ENCODE measurements at places on chromosomes 12 and 14.

DNA sequence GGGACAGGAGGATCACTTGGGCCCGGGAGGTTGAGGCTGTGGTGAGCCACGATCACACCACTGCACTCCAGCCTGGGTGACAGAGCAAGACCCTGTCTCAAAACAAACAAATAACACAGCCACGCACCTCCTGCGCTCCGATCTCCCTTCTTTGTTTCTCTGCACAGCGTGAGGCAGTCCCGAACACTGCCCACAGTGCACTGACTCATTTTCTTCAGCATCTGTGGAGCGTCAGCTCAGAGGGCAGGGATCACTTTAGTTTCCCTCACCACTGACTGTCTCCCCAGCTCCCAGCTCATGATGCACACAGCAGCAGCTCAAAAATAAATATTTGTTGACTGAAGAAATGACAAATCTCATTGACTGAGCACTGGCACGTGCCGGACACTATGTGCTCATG is 883 bp upstream of the MYL2 start:
- DNase-seq, result no peak

- no peak for DNase-seq
Observed at GRCh38 chr14:78156196-78156595, 14.0 kb upstream of the NRXN3 start.

DNA sequence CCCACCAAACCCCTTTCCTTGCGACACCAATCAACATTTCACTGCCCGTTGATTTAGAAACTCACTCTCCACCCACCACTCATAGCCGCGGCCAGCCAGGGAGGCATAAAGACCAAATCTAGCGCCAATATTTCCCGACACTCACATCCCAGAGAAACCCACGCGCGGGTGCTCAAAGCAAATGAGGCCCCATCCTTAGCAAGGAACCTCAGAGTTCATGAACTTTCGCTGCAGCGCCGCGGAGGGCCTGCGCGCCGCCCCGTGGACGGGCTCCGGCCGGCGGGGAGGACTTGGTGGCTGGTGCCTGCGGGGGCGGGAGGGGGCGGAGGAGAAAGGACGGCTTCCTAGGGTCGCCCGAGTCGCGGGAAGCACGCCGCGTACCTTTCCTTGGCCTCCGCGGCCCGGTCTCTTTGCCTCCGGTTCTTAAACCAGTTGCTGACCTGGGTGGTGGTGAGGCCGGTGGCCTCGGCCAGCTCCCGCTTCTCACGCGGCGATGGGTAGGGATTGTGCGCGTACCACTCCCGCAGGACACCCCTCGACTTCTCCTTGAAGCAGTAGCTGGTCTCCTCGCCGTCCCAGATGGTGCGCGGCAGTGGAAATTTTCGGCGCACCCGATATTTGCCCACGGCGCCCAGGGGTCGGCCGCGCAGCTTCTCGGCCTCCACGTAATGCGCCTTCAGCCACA is 886 bp downstream of the SIX1 start:
- DNase-seq, result no peak

- DNase-seq, result no peak
Observed at GRCh38 chr12:78164154-78164553, 333.5 kb downstream of the NAV3 start.

DNA sequence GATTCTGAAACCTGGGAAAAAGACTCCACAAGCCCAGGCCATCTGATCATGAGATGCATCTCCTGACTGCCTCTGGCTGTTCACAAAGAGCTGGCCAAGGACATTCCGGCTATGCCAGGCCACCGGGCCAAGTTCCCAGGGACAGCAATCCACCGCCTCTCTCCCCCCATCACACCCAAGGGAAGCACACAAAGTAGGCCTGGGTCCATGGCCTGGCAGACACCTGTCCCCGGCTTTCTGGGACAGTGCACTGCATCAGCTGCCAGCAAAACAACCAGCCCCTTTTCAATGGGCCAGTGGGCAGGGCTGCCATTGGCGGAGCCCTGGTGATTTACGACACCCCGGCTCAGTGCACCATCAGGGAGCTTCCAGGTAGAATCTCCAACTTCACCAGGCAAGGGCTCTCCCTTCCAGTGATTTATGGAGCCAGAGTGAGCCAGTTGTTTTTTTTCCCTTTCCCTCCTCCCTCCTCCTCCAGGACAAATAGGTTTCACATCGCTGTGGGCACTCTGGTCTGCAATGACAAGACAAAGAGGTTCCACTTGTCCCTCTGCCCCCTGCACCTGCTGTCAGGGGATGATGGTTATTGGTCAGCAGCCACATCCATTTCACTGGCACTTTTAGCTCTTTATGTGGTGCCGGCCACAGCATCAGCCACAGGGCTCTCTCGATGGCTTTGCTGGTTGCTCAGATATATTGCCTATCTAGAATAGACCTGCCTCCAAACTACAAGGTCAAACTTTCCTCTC is 149.6 kb downstream of the SLC38A6 start:
- DNase-seq, result no peak

- DNase-seq, result no peak
Observed at GRCh38 chr12:26723379-26724308, 109.3 kb downstream of the ITPR2 start.

DNA sequence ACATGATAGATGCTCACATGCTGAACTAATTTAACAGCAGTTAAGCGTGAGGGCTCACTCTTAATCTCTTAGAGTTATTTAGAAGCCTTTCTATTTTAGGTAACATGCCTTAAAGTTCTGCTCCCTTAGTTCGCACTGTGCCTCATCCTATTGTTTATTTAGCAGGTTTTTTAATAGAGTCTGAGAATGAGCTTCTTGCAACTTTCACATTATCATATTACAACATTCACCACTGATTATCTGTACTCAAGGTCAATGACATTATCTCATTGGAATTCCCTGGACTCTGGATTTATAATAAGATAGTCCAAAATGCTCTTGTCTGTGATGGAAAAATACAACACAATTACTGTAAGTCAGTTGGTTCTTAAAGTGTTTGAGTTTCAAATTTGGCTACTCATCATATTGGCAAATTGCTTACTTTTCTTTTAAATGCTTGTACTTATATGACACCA is 183.6 kb upstream of the SLC38A2 start:
- DNase-seq, result no peak

GRCh38 chr14:25150401-25150800 is 100.5 kb upstream of the STXBP6 start:
- DNase-seq, result no peak

- peak; percentile 64 for DNase-seq
Observed at GRCh38 chr14:61444215-61444768, 122.9 kb downstream of the PRKCH start.

GRCh38 chr12:19547271-19547671 is 108.0 kb downstream of the AEBP2 start:
- no peak for DNase-seq

GRCh38 chr14:22202313-22202712 is 386.7 kb downstream of the DAD1 start:
- no peak for DNase-seq

- DNase-seq, result no peak
Observed at GRCh38 chr12:27936196-27936595, 36.3 kb downstream of the PTHLH start.

GRCh38 chr12:6902448-6902847 is 2.2 kb upstream of the LRRC23 start:
- no peak for DNase-seq

DNA sequence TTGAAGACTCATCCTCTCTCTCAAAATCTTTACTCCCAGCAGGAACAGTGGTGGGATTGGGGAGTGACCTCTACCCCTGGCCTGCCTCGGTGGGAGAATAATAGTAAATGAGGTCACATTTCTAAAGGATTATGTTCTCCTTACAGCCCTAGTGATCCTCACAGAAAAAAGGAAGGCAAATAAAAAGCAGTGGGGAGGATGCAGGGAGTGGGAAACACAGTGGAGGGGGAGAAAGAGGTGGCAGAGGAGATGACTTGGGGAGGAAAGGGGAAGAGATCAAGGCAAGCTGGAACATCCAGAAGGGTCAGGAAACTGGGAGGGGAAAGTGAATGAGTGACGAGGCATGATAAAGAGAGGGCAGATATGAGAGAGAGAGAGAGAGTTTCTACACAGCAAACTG is 8.3 kb upstream of the SYNDIG1L start:
- no peak for DNase-seq

DNA sequence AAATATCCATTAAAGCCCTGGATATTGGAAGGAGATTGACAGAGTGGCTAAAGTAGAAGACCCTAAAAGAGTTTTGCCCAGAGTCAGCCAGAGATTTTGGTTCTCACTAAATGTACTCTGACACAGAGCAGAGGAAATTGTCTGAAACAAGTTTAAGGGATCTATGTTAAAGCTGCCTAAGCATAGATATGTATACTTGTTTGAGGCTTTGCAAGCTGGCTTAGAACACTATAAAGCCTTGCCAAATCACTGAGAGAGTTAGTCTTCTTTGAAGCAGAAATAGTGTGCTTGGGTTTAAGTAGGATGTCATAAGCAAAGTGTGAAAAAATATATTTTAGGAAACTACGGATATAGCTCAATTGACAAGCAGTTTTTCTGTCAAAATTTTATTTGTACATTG is 653.5 kb downstream of the FSCB start:
- DNase-seq, result no peak

- no peak for DNase-seq
Observed at GRCh38 chr12:54439521-54440255, 20.6 kb upstream of the ITGA5 start.

DNA sequence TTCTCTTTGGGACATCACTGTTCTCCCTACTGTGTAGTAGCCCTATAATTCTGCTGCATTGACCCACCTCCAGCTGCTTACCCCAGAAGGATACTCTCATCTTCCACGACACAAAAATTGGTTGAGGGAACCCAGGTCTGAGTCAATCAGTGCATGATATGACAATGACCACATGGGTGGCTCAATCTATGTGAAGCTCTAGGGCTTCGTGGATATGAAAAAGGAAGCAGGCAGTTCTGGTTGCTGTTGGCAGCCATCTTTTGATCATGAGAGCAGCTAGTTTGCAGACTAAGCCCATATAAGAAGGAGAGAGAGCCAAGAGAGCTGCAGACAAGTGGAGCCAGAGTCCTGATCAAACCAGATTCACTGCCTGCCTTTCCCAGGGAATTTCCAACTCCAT is 57.9 kb downstream of the AVPR1A start:
- no peak for DNase-seq

DNA sequence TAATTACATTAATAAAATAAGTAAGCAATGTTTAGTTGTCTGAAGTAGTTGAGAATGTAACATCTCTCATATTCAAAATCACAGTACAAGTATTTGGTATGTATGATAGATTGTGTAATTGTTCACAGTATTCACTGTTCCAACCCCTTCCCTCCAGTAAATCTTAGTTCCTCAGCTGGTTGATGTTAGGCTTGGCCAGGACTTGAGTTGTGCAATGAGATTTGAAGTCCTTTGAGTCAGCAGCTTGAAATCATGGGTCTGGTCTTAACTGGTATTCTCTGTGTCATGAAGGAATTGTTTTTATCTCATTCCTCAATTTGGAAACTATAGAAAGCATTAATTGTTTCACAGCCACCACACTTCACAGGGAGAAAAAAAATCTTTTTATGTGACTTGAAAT is 477.1 kb downstream of the FSCB start:
- no peak for DNase-seq

- DNase-seq, result peak; percentile 89
Observed at GRCh38 chr12:122227341-122227740, 1.5 kb upstream of the DIABLO start.

DNA sequence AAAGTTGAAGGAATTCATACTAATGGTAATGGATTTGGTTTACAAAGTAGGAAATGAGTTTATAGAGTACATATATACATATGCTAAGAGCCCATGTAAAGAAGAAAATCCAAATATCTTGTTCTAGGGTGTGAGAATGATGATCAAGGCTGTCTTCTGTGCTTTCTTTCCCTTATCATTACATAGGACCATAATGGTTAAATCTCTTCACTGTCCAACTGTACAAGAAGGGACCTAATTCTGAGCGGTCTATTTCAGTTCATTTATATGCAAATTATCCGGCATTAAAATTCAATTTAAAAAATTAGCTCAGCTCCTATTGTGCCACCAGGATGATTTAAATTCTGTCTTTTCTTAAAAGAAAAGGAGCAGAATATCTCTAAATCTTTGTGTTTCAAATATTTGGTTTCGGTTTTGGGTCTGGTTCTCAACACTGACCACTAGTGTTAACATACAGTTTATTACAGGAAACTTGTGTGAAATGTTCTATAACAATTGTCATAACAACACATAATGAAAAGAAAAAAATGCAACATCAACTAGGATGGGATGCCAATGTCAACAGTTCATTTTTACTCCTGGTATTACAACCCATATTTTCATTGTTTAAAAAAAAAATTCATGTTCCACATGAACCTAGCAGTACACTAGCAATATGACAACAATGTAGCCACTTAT is 16.8 kb downstream of the OR4K1 start:
- DNase-seq, result no peak

DNA sequence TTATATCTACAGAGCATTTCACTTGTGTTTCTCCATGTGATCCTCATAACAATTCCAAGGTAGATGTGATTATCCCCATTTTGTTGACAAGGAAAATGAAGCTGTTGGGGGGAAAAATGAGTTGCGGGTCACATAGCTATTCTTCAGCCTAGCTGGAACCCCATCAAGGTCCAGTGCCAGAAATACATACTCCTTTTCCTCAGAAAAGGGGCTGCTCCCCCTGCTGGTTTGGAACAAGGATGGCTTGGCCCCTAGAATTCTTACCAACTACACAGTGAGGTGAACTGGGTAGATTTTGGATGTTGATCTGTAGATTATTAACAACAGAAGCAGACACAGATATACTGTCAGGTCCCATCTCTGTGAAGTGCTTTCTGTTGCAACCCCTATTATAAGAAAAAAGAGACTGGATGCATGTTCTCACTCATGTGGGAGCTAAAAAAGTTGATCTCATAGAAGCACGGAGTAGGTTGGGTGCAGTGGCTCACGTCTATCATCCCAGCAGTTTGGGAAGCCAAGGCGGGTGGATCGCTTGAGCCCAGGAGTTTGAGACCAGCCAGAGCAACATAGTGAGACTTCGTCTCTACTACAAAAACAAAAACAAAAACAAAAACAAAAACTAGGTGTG is 8.9 kb downstream of the IKZF4 start:
- DNase-seq, result peak; percentile 73

All from natural killer cell (primary cell).